ENCODE measurements at places on chromosomes 5 and 9. TPM values are rescaled to one million over a fixed set of nuclear protein-coding genes. Genes with fewer than 3 reads are reported as not detected.

Gene PPP2CA
- polyA plus RNA-seq, result 161 TPM

Gene RPS14
- 3,588 TPM for polyA plus RNA-seq

Gene INSL6
- not detected for polyA plus RNA-seq

Gene PCDHA6
- 0.04 TPM for polyA plus RNA-seq

Gene PCA3
- not detected for polyA plus RNA-seq

Gene TXNDC8
- not detected for polyA plus RNA-seq

Gene SPINK7
- polyA plus RNA-seq, result 0.87 TPM

Gene PCDHGA5
- polyA plus RNA-seq, result 0.07 TPM

Gene MVB12B
- polyA plus RNA-seq, result 1.2 TPM

Gene GPSM1
- 2.5 TPM for polyA plus RNA-seq

Gene PTPRD
- polyA plus RNA-seq, result 0.10 TPM

GRCh38 chr9:72844440-72844768 is 108.4 kb downstream of the ALDH1A1 start:
- DNase-seq, result no peak

- DNase-seq, result peak; percentile 52
Observed at GRCh38 chr9:35367451-35367850, 122.5 kb upstream of the RUSC2 start.

DNA sequence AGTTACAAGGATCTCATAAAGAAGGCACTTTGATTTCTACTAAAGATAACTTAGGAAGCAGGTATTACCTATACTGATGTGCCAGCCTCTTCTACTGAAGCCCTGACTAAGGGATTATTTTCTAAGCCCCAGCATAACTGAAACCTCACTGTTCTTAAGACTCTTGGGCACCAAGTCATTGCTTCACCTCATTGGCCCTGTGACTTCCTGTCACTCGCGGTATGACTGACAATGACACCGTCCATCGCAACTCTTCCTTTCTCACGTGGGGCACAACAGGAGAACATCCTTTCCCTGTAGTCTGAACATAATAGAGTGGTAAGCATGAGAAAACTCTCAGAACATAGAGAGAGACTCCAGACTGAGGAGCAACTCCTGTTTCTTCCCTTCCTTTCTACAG is 6.4 kb downstream of the OR2V2 start:
- DNase-seq, result no peak

DNA sequence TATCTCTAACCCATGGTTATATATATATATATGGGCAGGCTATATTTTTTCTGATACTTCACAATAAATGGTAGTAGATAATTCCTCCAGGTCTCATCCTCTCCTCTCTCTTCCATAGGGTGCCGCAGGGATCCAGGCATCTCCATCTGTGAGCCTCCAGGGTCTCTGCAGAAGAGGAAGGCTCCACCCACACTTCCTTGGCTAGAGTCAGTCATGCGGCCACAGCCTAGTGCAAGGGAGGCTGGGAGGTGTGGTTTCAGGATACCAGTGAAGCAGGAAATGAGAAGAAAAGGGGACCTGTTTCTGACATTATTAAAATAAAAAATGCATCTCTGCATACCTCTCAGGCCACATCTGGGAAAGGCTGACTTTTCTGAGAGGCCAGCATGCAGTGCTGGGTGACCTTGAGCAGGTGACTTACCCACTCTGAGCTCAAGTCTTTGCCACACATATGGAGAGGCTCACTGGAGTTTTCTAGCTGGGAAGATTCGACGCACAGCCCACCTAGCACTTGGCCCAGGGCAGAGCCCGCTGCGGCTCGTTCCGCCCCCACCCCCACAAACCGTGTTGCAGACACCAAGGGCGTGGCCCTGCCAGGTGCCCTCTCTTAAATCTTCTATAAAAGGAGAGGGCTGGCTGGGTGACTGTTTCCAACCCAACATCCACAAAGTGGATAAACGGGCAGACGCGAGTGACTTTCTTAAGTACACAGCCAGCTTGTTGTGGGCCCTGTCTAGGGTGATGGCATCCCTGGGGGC is 47.9 kb downstream of the OLFM1 start:
- DNase-seq, result no peak

DNA sequence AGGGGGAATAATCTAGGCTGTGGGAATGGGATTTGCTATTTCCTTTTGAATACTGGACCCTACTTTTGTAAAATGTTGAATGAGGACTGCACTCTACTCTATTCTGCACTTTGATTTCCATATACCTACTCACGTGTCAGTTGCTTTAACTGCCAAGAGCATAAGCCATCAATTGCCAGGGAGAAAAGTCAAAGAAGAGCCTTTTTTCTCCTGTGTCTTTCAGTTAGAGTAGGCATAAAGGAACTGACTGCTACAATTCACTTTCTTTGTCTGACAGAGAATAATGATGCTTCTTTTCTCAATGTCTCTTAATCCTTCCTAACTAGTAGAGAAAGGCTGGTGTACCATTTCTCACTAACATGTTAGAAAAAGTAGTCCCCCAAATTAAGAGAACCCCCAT is 231.6 kb downstream of the ELAVL2 start:
- DNase-seq, result no peak

DNA sequence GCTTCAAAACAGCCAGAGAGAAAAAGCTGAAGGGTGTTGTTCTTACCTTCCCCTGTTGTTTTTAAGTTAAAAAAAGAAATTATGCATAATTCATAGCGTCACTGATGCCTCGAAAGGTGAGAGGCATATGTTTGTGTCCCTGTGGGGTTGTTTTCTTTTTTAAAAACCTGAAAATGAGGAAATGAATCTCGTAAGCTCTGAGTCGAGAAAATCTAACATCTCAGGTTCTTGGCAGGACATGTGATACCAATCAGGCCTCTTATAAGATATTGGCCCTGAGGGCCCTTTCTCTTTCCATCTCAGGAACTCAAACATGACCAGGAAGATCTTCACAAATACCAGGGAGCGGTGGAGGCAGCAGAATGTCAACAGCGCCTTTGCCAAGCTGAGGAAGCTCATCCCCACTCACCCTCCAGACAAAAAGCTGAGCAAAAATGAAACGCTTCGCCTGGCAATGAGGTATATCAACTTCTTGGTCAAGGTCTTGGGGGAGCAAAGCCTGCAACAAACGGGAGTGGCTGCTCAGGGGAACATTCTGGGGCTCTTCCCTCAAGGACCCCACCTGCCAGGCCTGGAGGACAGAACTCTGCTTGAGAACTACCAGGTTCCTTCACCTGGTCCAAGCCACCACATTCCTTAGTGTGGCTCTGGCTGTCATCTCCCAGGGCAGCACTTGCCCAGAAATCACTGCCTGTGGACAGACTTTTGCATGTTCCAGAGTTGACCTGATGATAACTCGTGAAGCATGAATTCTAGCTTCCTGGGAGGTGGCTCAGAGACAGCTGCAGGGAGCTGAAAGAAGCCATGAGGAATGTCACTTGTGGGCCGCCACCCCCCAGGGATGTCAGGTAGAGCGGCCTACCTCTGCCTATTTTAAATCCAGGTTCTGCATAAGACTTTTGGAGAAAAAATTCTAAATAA is at the start of gene TAL2:
TAL2 (plus strand) TSS at position 274 of the 921 bp plus-strand sequence; CDS start at position 314, 40 bp downstream.
- DNase-seq, result no peak

DNA sequence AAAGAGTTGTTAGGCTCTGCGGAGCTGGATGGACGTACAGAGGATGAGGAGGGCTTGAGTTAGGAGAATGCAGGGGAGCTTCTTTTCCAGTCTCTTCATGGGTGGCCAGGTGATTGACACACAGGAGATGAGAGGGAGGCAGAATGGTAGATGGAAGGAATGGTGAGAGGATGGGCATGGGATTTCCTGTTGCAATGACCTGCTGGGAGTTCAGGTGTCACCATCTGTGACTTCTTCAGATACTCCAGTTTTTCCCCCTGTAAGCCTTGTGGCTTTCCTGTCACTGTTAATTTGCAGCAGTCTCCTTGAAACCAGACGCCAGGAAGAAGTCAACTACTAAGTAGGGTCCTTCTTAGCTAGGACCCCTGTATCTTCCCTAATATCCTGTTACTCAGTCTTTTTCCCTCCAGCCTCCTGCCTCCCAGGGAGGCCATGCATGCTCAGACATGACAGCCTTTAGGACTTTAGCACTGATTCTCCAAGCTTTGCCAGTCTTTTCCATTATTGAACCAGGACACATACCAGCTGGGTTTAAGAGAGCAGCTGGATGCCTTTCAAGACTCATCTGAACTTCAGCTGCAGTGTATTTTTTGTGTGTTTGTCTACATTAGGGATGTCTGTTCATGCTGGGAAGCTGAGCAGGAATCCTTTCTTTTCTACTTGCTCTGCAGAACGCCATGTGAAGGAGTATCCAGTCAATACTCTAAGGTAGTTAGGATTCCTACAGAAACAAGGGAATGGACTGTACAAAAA is 67.2 kb upstream of the CD180 start:
- no peak for DNase-seq

DNA sequence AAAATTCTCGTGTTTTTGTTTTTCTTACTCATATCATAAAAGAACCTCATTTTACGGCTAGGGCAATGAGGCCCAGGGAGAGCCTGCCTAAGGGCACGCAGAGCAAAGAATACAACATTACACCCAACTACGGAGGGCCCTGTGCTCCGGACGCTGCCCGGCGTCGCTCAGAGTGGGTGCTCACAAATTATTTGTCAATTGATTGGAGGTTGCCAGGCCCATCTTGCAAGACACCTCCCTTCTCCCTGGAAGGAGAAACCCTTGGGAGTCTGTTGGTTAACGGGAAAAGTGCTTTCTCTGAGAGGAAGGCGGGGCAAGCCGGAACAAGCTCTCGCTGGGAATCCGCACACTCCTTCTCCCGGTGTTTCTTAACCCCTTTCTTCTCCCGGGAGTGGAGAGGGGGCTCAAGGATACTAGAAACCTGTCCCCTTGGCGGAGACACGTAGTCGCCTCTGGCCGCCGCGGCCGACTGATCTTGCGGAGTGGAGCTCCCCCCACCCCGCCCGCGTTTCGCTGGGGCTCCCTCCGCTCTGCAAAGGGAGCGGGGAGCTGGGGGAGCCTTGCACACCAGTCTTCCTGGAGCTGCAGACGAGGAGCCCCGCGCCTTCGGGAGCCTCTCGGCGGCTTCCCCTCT is 599.3 kb upstream of the SGCD start:
- no peak for DNase-seq

DNA sequence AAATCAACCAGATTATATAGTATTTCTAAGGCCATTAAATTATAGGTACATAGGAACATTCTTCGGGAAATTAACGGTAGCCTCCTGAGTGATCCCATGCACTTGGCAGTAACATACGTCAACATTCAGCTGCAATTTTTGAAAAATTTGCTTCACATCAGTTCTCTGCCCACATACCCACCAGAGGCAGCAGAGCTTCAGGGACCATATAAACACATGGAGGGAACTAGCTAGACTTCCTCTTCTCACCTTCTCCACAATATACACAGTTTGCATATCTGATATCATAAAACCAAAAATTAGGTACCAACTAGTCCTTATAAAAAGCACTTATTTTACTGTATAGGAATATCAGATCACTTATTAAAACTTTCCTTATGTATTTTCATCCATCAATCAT is 4.8 kb downstream of the PSIP1 start:
- DNase-seq, result no peak

GRCh38 chr9:120117081-120117480 is 462.9 kb downstream of the CDK5RAP2 start:
- DNase-seq, result no peak

GRCh38 chr5:180669661-180670060 is 20.3 kb upstream of the FLT4 start:
- no peak for DNase-seq

DNA sequence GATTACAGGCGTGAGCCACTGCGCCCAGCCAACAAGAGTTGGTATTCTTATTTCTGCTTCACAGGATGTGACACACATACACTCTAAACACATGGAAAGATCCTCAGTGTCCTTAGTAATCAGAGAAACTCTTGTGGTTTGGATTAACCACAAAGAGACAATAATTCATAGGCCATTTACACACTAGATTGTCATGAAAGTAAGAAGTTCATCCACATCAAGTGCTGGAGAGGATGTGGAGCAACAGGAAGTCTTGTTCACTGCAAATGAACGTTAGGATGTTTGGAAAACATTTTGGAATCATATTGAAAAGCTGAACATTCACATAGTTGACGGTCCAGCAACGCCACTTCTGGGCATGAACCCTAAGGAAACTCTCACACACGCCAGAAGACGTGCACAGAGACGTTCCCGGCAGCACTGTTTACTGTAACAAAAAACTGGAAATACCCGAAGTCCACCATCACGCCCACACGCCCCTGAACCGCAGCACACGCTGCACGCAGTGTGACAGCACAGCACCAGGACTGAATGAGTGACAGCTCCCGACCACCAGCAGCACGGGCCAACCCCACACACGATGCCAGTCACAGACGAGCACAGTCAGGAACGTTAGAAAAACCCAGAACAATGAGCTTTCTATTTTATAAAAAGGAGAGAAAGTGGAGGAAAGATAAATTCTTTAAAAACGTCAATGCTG is 87.6 kb downstream of the COL23A1 start:
- DNase-seq, result no peak

- DNase-seq, result no peak
Observed at GRCh38 chr9:34796924-34797323, 87.0 kb upstream of the CCL21 start.

DNA sequence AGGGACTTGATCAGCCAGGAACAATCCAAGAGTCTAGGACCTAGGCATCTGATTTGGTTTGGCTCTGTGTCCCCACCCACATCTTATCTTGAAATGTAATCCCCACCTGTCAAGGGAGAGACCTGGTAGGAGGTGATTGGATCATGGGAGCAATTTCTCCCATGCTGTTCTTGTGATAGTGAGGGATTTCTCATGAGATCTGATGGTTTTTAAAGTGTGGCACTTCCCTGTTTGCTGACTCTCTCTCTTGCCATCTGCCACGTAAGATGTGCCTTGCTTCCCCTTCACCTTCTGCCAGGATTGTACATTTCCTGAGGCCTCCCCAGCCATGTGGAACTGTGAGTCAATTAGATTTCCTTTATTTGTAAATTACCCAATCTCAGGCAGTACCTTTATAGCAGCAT is 201.7 kb upstream of the ACTBL2 start:
- DNase-seq, result no peak

- no peak for DNase-seq
Observed at GRCh38 chr9:87216036-87216435, 268.7 kb upstream of the GAS1 start.

- DNase-seq, result no peak
Observed at GRCh38 chr5:96201503-96201902, 231.5 kb downstream of the PCSK1 start.

DNA sequence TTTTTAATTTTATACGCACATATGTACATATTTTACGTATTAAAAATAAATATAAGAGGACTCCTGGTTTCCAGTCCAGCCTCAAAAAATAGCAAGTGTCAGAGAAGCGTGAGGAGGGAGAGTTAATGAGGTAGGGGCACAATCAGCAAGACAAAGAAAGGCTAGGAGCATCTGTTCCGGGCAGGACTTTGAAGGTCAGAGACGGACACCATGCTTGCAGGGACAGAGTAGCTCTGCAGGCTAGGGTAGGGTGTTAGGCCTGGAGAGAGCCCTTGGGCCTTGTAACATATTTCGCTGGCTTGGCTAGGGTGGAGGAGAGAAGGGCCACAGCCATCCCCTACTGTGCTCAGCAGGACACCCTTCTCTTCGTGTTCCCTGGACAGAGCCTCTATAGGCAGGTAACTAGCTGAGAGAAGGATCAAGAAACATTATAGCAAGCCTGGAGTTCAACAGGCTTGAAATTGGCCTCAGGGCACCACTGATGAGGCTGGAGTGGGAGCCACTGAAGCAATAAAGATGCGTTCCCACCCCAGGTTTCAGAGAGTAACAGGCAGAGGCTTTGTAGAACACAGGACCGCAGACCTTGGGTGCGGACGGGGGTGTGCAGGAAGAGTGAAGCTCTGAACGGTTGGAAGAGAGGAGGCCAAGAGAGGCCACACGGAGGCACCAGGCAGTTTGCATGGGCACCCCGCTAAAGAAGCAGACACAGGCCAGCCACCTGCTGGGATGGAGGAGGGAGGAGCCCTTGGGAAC is 9.7 kb upstream of the IPPK start:
- DNase-seq, result no peak

GRCh38 chr5:73801686-73802085 is 175.7 kb downstream of the ARHGEF28 start:
- DNase-seq, result no peak

All from keratinocyte (primary cell).